Vein endothelial cell (primary cell): ENCODE measurements at places on chromosomes 4 and X. TPM values are rescaled to one million over a fixed set of nuclear protein-coding genes. Genes with fewer than 3 reads are reported as not detected.

Gene TLR6
- total RNA-seq = 2.3 and 4.8 TPM in 2 replicates

Gene DMRTC1
- total RNA-seq = not detected in 2 replicates

Gene CCKAR
- total RNA-seq = not detected in 2 replicates

Gene AREG
- 0.29 TPM in 1 of 2 replicates, not detected in the other for total RNA-seq

Gene MAGEA9B
- not detected in 2 replicates for total RNA-seq

Gene CXCL9
- not detected in 2 replicates for total RNA-seq

Gene USP17L10
- not detected in 2 replicates for total RNA-seq

Gene SLC49A3
- 5.6 and 8.5 TPM in 2 replicates for total RNA-seq

Gene JCHAIN
- total RNA-seq = not detected in 2 replicates

Gene TMEM31
- total RNA-seq = not detected in 2 replicates

Gene KLKB1
- total RNA-seq = not detected in 2 replicates

Gene SPARCL1
- 3.6 and 4.2 TPM in 2 replicates for total RNA-seq

Gene SUPT20HL1
- total RNA-seq = not detected in 2 replicates

Gene PCDH10
- 3.2 and 4.9 TPM in 2 replicates for total RNA-seq

Gene ITGB1BP2
- 2.0 and 2.7 TPM in 2 replicates for total RNA-seq

Gene SUPT20HL2
- total RNA-seq = not detected in 2 replicates

Gene XAGE1B
- total RNA-seq = not detected in 2 replicates
